ENCODE measurements at places on chromosomes 12 and 14.

- no peak for DNase-seq
Measured at GRCh38 chr12:11798006-11798708, 148.7 kb downstream of the ETV6 start.

DNA sequence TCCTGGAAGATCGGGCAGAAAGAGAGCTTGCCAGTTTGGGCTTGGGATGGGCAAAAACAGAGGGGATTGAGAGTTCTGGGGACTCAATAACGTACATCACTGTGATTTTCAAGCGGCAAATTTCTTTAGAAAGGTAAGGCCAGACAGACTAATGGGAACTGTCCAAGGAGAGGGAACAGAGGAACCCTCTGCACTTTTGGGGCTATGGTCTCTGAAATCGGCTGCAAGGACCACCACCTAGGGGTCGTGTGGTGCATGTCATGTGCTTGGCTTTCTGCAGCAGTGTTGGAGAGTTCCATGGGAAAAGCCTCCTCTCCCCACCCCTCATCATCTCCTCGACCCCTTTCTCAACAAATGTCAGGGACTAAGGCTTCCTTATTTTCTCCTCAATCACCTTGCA lies 79.6 kb downstream of the PPM1A start:
- DNase-seq, result no peak

DNA sequence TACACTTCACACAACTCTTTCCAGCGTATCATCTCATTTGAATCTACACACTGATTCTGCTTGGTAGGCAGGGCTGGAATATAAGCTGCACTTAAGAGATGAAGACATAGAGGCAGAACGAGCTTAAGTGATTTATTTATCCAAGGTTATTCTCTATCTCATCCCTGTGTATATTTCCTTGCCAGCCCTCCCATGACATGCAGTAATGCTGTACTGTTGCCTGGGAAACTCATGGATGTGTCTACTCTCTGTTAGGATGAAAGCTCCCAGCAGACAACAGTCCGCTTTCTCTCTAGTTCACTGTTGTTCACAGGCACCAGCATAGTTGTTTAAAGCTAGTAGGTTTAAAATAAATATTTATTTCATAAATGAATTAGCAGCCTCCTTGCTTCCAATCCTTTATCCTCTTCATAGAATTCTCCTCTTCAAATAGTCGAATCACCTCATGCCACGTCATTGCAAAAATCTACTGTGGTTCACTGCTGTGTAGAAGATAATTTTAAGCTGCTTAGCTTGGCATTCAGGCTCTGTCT lies 25.4 kb downstream of the FGF6 start:
- DNase-seq, result no peak

DNA sequence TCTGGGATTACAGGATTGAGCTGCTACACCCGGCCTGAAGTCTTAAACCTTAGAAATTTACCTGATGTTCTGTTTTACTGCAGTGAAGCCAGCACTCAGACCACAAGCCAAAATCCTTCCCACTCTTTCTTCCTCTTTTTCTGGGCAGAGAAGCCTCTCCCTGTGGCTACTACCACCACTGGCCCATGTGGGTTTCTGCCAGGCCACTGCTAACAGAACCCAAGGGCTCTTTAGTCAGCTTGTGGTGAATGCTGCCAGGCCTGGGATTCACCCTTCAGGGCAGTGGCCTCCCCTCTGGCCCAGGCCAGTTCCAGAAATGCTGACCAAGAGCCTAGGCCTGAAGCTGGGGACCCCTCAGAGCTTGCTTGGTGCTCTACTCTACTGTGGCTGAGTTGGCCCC lies 35.3 kb downstream of the GAS2L3 start:
- DNase-seq, result no peak

GRCh38 chr12:39294715-39295114 lies 148.2 kb downstream of the KIF21A start:
- no peak for DNase-seq

DNA sequence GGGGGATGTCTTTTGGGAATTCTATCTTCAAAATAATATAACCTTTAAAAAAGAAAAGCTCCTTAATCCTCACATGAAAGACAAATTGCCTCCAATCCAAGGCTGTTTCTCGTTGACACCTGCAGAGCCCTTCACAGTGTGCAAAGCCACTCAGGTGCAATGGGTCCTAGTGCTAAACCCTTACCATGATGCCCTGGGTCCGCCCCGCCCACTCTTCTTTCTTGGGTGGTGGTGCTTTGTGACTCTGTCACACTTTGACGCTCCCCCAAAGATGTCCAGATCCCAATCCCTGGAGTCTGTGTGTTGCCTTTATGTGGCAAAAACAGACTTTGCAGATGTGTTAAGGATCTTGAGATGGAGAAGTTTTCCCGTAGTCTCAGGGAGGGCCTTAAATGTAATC lies 29.7 kb downstream of the CLMN start:
- no peak for DNase-seq

GRCh38 chr12:88144037-88144436 lies 1.9 kb downstream of the TMTC3 start:
- no peak for DNase-seq

DNA sequence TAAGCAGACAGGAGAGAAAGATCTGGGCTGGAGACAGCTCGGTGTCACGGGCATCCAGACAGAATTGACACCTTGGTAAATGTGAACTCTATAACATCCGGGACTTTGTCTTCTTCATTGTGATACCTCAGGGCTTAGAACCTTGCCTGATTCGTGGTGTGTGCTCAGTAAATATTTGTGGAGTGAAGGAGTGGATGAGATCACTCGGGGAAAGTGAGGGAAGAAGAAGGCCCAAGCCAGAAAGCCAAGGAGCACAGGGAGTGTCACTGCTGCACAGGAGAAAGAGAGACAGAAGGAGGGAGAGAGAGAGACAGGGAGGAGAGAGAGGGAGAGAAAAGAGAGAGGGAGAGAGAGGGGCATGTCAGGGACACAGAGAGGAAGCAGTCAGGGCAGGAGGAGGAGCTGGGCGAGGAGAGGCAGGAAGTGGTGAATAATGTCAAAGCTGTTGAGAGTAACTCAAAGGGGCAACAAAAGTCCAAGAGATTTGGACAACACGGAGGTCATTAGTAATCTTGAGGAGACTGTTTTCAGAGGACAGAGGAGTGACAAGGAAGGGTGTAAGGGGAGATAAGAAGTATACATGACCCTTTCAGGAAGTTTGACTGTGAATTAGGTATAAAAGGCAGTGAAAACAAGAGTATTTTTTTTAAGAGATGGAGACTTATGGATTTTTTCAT lies 141.6 kb upstream of the MAX start:
- no peak for DNase-seq
